Muscle of arm (tissue), 14 donors: ENCODE measurements at places on chromosomes 6 and 20. TPM values are rescaled to one million over a fixed set of nuclear protein-coding genes. Genes with fewer than 3 reads are reported as not detected.

- no peak for DNase-seq
These were observed 76.2 kb downstream of the SMOC2 start for GRCh38 chr6:168516944-168517741.

GRCh38 chr20:39089029-39089428, 126.9 kb downstream of the DHX35 start:
- no peak for DNase-seq

- DNase-seq = no peak
These were observed 269.8 kb downstream of the CDC5L start for GRCh38 chr6:44657206-44657819.

The TJAP1 gene
- 25.5 TPM for polyA plus RNA-seq

The SYCP2 gene
- polyA plus RNA-seq = not detected
